ENCODE measurements at places on chromosomes 2 and 18.

- DNase-seq, result no peak
Observed at GRCh38 chr2:128384446-128384845, 65.8 kb upstream of the HS6ST1 start.

DNA sequence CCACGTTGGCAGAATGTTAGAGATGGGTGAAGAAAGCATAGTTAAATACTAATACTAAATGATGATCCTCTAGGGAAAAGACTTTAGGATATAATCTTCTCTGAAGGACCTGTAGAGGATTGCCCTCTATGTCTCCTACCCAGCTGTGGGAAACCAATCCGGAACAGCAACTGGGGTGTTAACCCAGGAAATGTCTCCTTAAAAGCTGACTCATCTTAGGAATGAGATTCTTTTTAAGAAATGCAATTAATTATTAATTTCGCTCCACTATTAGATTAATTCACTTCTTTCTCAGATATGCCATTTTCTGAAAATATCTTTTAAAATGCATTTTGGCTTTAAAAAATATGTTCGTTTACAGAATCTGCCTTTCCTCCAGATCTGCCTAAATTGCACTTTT is 7.4 kb downstream of the SCN3A start:
- no peak for DNase-seq

DNA sequence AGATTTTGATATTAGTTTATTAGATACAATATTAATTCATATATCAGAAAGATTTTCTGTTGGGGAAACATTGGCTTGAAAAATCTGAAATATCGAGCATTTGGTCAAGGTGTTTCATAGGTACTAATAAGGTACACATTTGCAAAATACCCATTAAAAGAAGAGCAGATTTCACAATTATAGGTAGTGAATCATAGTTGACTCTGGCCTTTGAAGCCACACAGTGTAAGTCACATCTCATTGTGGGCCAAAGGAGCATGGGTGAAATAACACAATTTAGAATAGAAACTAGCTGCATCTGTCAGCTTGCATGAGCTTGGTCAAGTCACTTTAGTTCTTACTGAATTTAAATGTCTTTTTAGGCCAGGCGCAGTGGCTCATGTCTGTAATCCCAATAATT is 4.9 kb downstream of the KDM3A start:
- DNase-seq, result no peak

DNA sequence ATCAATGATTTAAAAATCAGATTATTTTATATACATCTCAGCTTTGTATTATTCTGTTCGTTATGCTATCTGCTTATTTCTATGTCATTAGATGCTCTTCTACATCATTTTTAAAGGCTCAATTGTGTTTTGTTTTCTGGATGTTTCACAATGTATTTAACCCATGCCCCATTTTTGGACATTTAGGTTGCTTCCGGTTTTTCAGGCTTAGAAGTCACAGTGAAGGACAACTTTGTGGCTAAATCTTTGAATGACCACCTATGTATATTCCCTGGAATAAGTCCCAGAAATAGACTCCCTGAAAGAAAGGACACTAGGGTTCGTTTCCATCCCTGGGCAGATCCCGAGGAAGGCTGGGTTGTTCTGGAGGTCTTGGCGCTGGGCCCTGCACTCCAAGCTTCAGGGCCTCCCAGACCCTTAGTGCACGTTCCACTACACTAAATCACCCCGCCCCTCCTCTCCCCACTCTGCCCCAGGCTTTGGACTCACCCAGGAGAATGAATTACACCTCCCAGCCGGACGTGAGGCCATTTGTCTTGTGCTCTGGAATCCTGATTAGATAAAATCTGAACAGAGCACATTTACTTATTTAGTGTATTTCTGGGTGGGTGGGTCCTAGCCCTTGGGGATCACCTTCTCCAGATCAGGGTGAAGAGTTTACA is 188.2 kb downstream of the ZFP36L2 start:
- peak; percentile 75 for DNase-seq

DNA sequence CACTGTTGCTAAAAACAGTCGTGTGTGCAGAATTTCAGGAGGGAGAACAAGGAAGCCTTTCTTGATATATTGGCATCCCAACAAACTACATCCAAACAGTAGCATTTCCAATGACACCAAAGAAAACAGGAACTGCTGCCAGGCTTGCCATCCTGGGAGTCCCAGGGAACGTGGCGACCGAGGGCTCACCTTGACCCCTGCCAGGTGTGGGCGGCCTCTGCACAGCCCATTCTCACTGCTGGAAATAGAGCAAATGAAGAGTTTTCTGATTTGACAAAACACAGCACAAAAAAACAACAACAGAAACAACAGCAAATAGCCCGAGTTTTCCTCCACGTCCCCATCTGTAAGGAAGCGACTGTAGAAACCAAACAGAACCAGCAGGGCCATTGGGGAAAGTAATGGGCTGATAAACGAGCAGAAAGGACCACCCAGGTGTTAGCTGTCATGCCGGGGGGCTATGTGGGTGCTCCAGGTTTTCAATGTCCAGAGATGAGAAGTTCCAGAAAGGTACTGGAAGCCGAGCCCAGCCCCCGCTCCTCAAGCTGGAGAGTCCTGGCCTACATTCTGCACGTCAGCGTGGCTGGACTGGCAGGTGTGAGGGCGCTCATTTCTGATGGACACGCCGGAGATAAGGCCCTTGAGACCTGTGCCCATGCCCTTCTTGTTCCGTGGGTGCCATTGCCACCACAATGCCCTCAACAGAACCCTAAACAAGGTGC is 80.8 kb downstream of the TWIST2 start:
- no peak for DNase-seq

GRCh38 chr2:25246558-25247290 is 78.3 kb upstream of the POMC start:
- DNase-seq, result no peak

DNA sequence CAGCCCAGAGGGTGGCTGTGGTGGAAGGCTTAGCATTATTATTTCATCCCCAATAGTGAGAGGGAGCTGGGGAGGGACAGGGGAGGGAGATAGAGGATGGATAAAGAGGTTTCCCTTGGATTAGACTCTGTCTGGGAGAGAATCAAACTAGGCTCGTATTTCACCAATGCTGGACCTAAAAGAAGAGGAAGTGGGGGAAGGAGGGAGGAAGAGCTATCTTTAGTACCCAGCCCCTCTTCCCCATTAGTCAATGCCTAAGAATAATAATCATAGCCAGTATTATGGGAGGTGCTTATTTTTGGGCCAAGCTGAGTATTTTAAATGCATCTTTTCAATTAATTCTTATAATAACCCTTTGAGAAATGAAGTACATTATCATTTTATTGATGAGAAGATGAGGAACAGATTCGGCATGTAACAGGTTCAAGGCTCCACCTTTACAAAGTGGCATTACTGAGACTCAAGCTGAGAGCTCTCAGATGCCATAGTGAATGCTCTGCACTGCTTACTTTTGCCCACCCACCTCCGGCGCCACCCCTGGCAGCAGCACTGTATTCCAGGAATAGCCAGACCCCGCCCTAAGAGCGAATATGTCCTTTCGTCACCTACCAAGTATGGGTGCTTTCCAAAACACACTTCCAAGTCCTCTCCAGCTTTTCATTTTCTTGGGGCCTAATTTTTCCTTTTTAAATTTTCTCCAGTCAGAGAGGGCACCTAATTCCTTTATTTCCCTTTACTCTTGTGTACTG is 21.0 kb downstream of the PAX8 start:
- peak; percentile 18 for DNase-seq

- peak; percentile 1 for DNase-seq
Observed at GRCh38 chr2:188294352-188294926, 2.8 kb downstream of the GULP1 start.

GRCh38 chr18:55425698-55426097 is 162.3 kb downstream of the TCF4 start:
- no peak for DNase-seq

- DNase-seq, result peak; percentile 22
Observed at GRCh38 chr18:21897811-21898210, 157.2 kb downstream of the MIB1 start.

- no peak for DNase-seq
Observed at GRCh38 chr18:79530821-79531220, 135.1 kb downstream of the NFATC1 start.

DNA sequence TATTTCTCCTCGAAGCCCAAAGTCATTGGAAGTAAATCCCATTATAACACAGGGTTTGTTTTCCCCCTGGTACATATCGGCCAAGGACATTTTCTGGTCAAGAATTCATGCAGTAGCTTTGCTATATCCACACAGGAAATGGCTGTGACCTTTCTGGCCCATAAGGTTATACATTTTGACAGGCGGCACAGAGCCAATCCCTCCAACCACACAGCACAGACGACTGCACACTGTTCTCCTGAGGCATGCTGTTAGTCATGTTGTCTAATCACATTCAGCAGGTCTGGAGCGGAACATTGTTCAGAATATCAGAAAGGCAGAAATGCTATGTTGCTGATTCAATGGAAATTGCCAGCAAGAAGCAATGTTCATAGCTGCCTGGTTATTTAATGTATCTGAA is 742.3 kb upstream of the SLC8A1 start:
- peak; percentile 71 for DNase-seq

DNA sequence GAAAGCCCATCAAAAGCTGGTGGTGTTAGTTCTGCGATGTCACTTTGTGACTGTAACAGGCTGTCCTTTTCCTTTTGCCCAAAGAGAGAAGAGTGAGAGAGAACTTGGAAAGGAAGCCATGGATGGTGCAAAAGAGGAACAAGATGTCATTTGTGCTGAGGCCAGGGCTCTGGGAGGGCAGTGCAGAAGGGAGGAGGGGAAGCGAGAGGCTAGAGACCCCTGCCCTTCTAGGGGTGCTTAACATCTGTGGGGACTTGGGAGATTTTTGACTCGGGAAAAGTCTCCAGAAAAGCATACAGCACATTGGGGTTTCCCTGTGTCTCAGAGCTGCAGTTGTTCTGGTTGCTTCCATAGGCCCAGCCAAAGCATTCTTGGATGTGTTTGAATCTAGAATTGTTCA is 49.6 kb downstream of the ZBTB7C start:
- DNase-seq, result no peak

DNA sequence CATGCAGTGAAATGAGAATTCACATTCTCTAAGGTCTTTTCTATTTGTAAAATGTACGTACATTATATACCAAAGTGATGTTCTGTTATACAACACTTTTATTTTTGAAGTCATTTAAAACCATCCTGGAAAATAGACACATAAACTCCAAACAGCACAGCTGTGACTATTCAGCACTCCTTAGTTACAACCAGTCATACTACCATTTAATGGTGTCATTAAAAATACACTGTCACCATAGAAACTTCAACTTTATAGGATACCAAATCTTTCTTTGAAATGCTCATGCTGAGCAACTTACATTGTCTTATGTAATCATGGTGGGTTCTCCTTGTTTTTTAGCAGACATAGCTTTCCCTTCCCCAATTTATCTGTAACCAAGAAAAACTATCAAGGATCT is 85.3 kb downstream of the METTL4 start:
- DNase-seq, result no peak

DNA sequence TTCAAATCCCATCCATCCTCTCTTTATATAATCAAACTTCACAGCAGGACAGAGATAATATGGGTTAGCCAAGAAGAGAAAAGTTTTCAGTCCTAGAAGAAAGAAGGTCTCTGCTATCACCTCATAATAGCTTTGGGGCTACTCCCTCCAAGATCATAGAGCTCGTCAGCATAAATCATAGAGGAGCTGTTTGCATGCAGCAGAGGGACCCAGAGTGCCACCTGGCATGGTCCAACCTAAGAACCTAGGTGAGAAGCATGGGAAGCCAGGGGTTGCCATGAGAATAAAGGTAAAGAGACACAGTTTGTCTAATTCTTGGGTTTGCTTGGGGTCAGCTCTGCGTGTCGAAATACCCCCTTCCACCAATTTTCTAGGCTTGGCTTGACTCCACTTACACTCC is 87.1 kb upstream of the CYP1B1 start:
- no peak for DNase-seq

GRCh38 chr18:58213440-58213839 is 169.4 kb downstream of the NEDD4L start:
- DNase-seq, result peak; percentile 95

GRCh38 chr2:7411691-7412090 is 494.5 kb downstream of the RNF144A start:
- no peak for DNase-seq

- DNase-seq, result no peak
Observed at GRCh38 chr2:159118859-159119500, 150.5 kb downstream of the TANC1 start.

- peak; percentile 90 for DNase-seq
Observed at GRCh38 chr2:65232636-65233035, 5.0 kb downstream of the ACTR2 start.

GRCh38 chr2:44351676-44352075 is 9.6 kb downstream of the PREPL start:
- DNase-seq, result no peak

DNA sequence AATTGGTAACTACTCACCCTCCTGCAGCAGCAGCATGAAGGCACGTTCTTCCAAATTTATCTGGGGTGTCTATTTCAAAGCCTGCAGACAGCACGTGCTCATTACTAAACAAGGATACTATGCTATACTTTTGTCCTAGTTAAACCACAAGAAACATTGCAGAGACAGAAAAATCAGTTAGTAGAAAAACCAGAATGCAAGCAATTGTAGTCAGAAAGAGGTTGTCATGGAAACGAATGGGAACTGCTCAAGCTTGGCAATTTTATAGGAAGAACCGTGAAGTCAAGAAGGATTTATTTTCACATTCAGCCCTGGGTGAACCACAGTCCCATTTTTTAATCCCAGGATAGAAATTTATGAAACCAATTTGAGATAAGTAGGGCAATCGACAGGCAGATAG is 162.2 kb upstream of the PGAP1 start:
- DNase-seq, result peak; percentile 73

DNA sequence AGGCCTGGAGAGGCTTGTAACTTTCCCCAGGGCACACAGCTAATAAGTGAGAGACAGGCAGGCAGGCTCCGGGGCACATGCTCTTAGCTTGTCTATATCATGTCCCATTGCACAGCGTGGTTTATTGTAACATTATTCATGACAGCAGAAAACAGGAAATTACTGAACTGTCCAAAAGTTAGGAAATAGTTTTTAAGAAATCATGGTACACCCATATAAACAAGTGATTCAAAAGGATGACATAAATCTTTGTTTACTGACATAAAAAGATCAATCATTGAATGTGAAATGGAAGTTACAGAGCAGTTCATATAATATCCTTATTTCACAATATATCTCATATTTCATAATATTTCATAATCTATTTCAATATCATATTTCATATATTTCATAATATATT is 34.3 kb upstream of the TXNDC2 start:
- no peak for DNase-seq

DNA sequence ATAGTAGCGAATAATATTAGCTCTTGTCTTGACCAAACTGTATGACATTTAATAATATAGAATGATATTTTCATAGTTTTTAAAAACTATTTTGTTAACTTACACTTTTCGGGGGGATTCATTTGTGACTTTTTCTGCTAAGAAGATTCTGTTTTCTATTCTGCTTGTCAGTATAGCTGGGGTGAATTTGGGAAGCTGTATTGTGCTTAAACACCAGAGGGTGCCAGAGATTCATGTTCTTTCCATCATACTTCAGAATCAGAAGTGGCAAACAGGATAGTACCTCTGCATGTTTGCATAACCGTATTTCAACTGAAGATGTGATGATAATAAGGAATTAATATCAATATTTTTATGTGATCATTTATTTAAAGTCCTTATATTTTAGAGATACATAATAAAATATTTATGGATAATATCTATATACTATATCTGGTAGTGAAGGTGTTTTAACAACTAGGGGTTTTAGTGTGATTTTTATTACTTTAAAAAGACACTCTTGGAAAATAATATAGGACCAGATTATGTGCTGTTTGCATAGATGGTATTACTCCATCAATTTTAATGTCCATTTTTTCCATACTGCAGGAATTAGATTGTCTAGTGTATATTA is 81.0 kb downstream of the TAF4B start:
- peak; percentile 55 for DNase-seq

GRCh38 chr2:217045700-217046475 is 186.0 kb upstream of the TNP1 start:
- DNase-seq, result no peak
